ENCODE measurements at places on chromosomes 1 and 21.

DNA sequence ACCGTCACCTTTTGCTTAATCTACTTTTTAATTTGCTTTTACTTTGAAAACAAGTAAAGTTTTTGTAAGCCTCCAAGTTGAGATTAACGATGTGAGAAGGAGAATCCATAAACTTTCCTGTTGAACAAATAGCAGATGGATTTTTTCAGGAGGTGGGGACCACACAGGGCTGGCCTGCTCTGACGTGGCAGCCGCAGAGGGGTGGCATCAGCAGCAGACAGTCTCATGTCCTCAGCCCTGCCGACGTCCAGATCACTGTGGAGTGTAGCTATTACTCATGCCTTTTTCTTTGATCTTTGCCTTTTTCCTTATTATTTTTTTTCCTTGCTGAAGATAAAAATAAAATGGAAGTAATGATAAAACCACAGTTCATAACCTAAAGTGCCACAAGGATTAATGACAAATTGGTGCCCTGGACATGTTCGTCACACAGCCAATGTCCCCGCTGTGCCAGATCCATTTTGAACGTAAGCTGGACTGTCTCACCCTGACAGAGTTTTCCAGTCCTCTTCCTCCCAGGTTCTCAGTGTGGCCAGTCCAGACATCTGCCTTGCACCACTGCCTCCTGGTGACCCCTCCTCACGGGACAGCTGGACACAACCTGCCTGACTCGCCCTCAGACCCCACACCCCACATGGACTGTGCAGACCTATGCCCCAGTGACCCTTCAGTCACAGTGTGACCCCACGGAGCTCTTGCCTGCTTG lies 15.4 kb upstream of the ZBTB21 start:
- DNase-seq: no peak

DNA sequence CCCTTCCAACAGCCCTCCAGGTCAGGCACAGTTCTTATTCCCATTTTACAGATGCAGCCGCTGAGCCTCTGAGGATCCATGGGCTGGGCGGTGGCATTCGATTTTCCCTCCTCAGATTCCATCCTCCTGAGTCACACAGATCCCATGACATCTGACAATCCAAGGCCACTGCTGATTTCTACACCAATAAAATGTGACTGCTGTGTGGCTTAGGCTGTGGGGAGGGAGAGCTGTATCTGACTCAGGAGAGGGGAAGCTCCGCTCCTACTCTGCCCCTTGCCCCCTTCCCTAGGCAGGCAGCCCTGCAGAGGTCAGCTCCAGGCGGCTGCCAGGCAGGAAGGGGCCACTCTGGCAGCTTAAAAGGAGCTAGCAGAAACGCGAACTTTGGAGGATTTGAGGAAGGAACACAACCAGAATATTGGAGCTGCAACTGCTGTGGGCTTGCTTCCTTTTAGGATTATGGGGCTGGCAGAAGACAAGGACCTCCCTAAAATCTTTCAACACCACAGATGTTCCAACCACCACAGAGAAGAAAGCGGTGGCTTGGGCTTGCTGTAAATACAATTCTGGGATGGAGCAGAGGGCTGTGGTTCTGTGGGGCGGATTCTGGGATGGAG lies 50.0 kb downstream of the MRPL37 start:
- no peak for DNase-seq

GRCh38 chr1:158930504-158930903 lies 848 bp upstream of the PYHIN1 start:
- DNase-seq: no peak

DNA sequence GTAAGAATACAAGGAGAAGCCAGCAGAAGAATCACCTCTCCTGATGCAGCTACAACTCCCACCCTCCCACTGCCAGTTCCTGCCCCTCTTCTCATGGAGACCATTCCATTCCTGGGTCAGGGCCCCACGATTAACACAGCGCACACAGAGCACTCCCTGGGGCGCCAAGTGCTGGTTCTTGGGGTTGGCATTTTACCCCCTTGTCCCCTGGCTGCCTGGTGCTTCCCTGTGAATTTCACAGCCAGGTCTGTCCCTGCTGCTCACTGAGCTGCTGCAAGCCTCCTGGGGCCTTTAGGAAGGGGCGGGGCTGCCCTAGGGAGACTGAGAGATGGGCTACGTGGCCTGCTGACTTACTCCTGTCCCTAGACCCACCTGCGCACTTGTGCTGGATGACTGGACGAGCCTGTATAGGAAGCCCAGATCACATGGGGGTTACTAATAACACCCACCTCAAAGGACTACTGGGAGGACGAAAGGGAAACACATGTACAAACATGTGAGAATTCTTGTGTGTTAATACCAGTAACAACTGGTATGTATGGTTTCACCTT lies 4.8 kb downstream of the ZNF672 start:
- DNase-seq: no peak

DNA sequence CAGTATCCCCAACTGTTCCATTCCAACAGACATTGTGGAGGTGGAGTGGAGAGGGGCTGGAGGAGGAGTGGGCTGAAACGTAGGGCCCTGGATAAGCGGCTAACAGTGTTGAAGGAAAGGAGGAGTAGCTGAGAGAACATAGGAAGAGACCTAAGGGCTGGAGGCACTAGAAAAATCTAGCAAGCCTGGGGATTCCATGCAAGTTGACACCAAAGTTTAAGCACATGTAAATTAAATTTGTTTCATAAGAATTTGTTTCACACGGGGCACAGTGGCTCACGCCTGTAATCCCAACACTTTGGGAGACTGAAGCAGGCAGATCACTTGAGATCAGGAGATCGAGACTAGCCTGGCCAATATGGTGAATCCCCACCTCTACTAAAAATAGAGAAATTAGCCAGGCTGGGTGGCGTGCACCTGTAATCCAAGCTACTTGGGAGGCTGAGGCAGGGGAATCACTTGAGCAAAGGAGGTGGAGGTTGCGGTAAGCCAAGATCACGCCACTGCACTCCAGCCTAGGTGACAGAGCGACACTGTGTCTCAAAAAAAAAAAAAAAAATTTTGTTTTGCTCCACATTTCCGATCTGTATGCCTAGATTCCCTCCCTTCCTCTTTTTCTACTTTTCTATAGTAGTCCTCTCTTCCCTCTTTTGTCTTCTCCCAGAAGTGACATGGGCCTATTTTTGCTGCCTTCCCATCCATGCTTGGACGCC lies 530 bp upstream of the CD244 start:
- DNase-seq: no peak

DNA sequence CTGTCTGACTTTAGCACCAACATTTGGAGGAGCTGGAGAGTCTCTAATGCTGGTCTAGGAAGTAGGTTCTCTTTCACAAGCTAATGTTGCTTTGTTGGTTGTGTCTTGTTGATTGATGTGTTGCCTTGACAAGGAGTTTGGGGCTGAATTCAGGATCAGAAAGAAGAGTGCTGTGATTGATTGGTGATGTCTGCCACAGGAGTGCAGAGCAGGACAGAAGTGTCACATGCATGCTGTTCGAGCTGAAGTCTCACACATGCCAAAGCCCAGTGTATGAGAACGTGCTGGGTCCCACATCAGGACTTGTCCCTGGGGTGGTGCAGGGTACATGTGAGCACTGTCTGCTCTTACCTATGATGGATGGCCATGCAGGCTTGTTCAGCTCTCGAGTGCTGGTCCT lies 694.4 kb downstream of the MATN1 start:
- no peak for DNase-seq

DNA sequence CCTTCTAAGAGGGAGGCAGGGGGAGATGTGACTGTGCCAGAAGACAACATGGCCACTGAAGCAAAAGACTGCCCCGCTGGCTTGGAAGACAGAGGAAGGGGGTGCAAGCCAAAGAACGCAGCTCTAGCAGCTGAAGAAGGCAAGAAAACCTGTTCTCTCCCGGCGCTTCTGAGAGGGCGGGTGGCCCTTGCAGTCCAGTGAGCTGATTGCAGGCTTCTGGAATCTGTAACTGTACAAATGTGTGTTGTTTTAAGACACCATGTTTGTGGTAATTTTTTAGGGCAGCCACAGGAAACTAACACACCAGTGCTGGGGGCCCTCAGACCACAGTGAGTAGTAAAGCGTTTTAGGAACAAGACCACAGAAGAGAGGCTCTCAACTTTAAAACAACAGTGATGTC lies 47.0 kb downstream of the CD46 start:
- DNase-seq: no peak
